ENCODE measurements at places on chromosomes 11 and 22.
A peak's percentile ranks its signal among the peaks of the same experiment; 100 is the strongest.

- DNase-seq, result no peak
Observed at GRCh38 chr11:59630493-59630892, 14.9 kb upstream of the OSBP start.

GRCh38 chr22:31082606-31083376 is 1.7 kb downstream of the SMTN start:
- DNase-seq, result peak; percentile 11

DNA sequence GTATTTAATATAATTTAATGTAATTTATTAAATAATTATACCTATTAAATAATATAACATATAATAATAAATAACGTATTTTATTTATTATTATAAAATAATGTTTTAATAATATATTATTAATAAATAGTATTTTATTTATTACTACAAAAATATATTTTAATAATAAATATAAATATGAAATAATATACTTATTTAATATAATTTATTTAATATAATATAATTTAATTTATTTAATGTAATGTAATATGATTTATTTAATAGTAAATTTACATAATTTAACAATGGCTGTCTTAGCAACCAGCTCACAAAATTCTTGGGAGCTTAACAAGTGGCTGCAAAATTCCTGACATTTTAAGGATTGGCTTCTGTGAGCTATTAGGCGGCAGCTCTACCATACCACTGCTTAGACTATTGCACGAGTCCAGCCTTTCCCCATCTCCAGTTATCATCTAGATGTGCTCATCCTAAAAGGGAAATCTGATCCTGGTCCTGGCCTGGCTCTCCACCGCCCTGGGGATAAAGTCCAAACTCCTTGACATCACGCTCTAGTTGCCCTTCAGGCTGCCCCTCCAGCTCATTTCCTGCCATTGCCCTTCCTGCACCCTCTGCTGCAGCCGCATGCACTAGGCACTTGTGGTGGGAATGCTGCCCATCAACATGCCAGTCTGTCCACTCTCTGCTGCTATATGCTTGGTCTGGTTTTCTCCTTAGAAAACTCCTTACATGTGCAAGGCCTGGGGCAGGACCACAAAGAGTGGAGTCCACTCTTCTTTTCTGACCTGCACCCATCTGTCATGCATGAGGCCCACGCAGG is 9.8 kb downstream of the MMP20 start:
- DNase-seq, result no peak

GRCh38 chr11:65304110-65304509 is 10.6 kb upstream of the CDC42EP2 start:
- DNase-seq, result no peak

- peak; percentile 75 for DNase-seq
Observed at GRCh38 chr11:35138943-35139721, at the start of gene CD44. Gene CD44 (plus strand): TSS chr11:35139171. CDS start chr11:35139304, 133 bp downstream.

DNA sequence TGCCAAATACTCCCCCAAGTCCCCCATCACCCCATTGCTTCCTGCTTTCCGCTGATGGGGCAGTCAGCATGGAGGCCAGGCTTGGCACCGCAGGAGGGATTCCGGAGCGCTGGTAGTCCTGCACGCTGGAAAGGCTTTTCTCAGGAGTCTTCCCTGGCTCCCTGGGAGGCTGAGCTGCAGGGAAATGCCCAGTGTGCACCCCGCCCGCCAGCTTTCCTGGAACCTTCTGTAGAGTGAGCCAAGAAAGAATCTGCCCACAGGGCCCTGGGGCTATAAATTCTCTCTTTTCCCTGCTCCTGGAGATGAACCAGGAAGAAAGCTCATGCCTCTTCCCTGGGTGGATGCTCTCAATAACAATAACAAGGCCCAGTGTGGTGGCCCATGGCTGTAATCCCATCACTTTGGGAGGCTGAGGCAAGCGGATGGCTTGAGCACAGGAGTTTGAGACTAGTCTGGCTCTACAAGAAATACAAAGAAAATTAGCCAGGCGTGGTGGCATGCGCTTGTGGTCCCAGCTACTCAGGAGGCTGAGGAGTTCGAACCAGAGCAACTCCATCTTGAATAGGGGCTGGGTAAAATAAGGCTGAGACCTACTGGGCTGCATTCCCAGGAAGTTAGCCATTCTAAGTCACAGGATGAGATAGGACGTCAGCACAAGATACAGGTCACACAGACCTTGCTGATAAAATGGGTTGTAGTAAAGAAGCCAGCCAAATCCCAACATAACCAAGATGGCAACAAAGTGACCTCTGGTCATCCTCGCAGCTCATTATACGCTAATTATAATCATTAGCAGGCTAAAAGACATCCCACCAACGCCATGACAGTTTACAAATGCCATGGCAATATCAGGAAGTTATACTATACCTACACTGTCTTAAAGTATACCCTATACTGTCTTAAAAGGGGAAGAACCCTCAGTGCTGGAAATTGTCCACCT is 46.4 kb upstream of the FTH1 start:
- no peak for DNase-seq

DNA sequence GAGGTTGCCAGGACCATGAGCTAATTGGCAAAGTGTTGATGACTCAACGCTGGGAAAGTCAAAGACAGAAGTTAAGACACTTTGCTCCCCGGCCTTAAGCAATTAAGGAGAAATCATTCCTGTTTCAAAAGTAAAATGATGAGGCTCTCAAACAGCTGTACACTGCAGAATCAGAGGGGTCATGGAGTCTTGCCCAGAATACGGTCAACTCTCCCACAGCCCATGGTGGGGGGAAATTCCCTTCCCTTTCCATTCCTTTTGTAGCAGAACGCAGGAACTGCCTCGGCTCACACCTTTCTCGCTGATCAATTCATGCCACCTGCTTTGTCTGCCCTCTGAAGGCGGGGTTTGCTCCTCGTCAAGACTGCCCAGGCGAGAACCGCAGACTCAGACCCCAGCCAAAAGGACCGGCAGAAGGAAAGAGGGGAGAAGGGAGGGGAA is 52.8 kb downstream of the MN1 start:
- no peak for DNase-seq

DNA sequence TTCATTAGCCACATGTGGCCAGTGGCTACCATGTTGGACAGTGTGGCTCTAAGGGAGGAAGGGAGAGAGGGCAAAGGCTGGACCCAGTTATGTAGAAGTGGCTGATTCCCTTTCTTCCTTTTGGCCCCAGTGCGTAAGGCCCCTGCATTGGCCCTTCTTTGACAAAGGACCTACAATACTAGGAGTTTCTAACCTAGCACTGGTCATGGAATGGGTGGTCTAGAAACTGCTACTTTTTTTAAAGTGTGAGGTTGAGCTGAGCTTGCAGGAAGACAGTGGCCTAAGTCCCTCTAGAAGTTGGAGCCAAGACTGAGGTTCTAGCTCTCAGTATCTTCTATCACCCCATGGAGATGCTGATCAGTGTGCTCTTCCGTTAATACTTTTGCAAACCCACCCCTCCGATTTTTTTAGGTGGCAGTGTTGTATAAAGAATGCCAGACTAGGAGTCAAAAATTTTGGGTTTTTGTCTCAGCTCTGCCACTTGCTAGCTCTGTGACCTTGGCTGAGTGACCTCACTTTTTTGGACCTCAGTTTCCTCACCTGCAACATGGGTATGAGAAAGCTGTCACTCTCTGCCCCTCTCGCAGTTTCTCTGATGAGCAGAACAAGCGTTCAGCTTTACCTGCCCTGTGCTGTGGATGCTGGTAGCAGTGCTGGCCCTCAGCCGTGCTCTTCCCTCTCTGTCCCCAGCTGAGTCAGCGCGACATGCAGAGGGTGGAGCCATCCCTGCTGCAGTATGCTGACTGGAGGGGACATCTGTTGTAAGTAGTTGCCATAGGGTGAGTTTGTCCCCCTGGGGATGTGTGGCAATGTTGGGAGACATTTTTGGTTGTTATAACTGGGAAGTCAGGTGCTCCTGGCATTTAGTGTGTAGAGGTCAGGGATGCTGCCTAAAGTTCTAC is 6.9 kb downstream of the ACCS start:
- DNase-seq, result no peak

DNA sequence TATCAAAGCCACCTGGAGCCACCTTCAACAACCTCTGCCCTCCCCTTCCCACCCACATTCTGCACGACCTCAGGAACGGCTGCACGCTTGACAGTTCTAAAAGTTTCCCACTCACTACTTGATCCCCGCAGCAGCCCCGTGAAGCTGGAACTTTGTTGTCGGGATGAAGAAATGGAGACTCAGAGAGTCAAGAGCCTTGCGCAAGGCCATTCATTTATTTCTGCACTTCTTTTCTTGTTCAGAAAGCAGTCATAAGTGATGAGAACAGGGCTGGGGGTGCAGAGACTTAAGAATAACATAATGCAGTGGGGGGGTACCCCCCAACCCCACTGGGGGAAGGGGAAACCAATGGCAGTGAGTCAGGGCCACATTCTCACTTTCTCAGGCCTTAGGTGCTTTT is 2.2 kb upstream of the ZFTA start:
- DNase-seq, result no peak

DNA sequence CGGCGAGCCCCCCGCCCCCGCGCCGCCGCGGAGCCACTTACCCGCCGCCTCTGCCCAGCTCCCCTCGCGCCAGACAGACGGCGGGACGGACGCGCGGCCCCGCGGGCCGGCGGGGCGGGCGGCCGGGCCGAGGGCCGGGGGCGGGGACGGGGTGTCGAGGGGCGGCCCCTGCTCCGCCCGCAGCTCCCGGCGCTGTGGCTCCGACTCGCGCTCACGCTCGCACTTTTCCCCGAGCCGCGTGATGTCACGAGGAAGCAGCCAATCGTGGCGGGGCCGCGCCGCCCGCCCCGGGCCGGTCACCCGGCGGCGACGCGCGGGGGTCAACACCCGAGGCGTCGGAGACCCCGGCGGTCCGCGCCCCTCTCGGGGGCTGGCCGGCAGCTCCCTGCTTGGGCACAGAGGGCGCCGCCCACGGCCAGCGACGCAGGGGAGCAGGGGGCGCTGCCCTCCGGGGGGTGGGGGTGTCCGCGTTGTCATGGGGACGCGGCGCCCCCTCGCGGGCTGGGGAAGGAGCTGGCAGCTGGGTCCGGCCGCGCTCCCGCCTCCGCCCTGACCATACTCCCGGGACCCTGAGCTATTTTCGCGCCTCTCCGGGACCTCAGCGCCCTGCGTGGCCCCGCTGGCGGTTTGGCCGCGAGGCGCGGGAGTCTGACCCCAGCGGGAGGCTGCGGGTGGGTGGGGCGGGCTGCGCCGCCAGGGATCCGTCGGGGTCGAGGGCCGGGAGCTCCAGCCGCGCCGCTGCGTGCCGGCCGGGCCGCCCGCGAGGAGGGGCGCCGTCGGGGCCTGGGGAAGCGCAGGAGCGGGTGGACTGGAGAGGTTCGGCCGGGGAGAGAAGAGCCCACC is at the start of gene CHRM4:
Gene CHRM4 (minus strand): TSS at position 199 of the 843 bp plus-strand sequence. CDS start 5,219 bp downstream, outside the sequence.
- DNase-seq, result no peak

GRCh38 chr11:9615031-9615451 is 41.6 kb downstream of the WEE1 start:
- DNase-seq, result no peak

GRCh38 chr11:134727204-134727603 is 315.2 kb upstream of the B3GAT1 start:
- no peak for DNase-seq

DNA sequence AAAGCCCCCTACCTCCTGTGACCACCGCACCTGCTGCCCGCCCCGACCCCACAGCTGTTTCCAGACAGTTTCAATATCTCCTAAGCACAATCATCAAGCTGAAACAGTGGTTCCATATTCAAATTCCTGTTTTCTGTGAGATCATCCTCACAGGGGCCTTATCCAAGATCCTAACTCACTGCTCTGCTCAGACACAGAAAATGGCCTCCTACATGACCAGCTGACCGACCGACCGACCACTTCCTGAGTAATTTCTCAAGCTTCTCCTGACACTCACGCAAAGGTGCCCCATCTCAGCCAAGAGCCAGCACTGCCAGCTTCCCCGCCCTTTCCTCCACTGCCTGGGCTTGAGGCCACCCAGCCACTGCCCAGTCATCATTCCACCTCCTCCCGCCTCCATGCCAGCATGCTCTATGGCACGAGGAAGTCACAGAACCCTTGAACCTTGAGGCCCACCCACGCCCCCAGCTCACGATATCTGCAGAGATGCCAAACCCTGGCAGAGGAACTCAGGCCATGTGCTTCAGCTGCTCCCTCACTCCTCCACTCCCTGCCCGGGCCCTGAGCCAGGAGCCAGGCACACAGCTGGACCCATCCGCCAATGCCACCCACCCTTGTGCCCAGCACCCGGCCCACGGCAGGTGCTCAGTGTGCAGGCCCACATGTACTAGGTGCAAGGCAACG is 14.0 kb downstream of the KIAA0930 start:
- DNase-seq, result no peak

DNA sequence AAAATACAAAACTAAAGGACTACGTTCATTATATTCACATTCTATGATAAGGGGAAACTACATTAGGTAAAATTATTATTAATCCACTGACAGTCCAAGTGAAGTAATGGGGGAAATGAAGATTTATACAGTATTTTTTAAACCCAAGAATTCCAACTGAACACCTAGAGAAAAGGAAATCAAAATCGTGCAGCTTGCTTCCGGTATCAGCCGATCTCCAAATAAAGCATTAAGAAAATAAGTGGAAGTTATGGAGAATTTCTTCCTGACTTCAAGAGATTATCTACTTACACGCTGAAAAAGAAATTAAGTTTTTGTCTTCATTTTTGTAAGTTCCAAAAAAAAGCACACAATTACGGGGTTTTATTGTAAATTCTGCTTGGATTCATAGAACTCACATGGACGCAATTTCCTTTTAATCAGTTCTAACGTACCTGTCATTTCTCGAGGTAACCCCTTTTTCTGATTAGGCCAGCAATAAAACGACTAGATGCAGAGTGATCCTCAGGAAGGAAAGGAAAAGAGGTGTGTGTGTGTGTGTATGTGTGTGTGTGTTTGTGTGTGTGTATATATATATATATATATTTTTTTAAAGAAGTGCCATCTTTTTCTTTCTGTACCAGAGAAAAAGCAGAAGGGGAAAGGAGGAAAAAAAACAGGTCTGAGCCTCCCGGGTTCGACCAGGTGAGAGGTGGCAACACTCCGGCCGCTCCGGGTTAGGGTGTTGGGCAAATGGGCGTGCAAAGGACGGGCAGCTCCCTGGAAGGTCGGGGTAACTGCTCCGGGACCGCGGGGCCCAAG is 1.1 kb downstream of the ZBTB44 start:
- DNase-seq, result no peak

- DNase-seq, result no peak
Observed at GRCh38 chr22:41308054-41308453, 6.7 kb downstream of the ZC3H7B start.

- DNase-seq, result no peak
Observed at GRCh38 chr22:46788441-46789172, 26.2 kb downstream of the TBC1D22A start.

- DNase-seq, result no peak
Observed at GRCh38 chr11:303363-303762, 4.0 kb upstream of the IFITM5 start.

- no peak for DNase-seq
Observed at GRCh38 chr11:14318581-14318981, 40.4 kb downstream of the RRAS2 start.

GRCh38 chr11:27287205-27287604 is 75.8 kb downstream of the CCDC34 start:
- DNase-seq, result no peak

DNA sequence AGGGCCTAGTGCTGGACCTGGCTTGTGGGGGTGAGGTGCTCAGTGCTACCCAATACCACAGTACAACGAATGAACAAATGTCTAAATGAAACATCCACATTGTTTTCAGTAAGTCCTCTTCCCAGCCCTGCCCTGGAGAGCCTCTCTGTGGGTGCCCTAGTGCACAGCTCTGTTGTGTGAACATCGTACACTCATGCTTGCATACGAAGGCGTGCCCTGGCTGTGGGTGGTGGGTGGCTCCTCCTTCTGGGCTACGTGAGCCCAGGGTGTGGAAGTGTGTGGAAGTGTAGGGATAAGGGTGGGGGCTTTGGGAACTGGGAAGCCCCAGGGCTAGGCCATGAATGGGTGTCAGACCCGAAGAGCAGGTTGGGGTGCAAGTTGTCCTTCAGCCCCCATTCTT is 592 bp upstream of the NLRX1 start:
- no peak for DNase-seq

Measured in activated effector memory CD4-positive, alpha-beta T cell treated with Interleukin-2 at 50 U/mL for 16 hours (primary cell).